ENCODE measurements at places on chromosomes 5 and 9. TPM values are rescaled to one million over a fixed set of nuclear protein-coding genes. Genes with fewer than 3 reads are reported as not detected.

The RHOBTB3 gene
- total RNA-seq = 51.4 TPM

The IFT74 gene
- total RNA-seq = 14.0 TPM

DNA sequence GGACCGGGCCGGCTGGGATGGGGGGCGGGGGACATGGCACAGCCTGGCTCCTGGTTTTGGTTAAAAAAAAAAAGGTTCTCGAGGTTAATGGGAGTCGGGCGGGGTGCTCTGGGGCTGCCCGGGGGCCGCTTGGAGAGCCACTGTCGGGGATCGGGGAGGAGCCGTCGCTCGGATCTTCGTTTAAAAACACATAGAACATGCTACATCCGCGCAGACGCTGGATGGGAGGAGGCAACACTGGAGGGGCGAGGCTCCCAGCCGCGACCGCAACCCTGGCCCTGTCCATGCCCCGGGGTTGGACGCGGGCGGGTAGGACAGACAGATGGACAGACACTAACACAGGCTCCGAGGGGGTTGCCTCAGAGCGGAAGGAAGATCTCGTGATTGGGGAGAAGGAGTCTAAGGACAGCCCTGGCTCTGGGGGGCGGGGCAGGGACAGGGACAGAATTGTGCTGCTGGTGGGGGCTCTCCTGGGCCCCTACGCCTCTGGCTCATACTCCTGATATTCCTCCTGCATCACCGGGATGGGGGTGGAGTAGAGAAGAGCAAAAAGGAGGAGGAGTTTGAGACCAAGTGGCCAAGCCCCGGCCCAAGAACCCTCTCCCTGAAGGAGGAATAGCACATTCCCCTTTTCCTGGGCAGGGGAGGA, 9.9 kb downstream of the SNCB start:
- DNase-seq = no peak

- no peak for DNase-seq
Measured at GRCh38 chr5:522116-522515, 2.1 kb downstream of the SLC9A3 start.
